ENCODE measurements at places on chromosomes 3 and 15.

DNA sequence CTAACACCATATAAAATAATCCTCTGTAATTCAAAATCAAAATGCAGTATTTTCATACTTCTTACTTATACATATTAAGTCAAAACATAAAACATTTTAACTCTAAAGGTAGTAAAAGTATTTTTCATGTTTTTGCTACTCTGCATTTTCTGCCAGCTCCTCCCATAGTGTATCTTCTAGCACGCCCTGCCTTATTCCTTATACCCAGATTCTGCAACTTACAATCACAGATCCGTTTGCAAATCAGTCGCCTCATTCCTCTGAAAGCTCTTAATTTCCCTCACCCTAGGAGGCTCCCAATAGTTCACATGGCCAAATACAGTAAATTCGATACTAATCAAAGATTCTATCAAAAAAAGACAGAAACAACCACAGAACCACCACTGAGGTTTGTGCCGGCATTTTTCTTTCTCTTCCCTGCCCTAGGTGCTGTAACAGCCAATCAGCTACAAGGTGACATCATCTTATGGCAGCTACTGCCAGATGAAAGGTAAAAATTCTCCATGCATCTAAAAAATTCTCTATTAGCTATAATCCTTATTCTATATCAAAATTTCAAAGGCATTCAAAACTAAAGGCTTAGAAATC is 72.9 kb downstream of the CLASP2 start:
- DNase-seq, result peak; percentile 6

DNA sequence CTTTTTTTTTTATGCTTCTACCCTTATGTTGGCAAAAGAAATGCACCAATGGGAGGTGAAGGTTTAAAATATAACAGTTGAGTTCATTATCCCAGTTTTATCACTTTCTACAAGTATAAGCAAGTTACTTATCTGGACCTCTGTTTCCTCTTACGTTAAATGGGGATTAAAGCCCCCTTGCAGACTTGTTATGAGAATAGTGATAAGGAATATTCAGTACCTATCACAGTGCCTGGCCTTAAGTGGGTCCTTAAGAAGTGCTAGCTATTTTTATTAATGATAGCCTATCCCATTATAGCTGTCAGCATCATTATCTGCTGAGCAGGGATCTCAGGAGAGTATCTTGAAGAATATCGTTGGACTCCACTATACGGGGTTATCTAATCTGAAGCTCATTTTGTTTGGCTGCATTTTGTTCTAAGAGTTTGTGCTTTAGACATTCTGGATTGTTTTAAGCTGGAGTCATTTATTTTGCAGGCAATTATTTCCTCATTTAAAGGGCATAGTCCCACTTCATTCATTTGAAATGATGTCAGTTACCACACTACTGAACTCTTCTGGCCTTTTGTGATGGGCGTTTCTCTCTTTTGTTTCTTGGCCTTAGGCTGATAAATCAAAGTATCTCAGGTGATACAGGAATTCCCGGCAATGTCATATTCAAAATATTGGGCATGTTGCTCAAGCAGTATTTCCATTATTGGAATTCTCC is 28.8 kb downstream of the RAB8B start:
- DNase-seq, result no peak

- no peak for DNase-seq
These were observed 440.7 kb upstream of the THBS1 start for GRCh38 chr15:39140060-39140604.

- DNase-seq, result no peak
These were observed 205.8 kb upstream of the IL12A start for GRCh38 chr3:159782724-159783421.

DNA sequence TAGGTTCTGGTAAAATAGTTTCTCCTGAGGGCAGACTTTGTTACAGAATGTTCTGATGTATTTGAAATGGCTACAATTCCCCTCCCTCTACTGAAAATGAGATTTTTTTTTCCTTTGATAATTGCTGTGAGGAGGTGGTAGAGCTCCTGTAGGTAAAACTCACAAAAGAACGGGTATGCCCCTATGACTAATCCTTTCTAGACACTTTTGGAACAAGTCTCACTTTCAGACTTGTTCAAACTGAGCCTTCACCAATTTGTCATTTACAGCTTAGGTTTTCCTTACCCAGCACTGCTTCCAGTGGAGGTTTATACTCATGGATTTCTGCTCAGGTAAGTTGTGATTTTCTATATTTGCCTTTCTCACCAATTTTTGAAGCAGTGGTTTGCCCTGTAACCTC is 115.6 kb downstream of the NLGN1 start:
- no peak for DNase-seq

GRCh38 chr3:190378240-190378891 is 9.6 kb upstream of the CLDN16 start:
- DNase-seq, result no peak

- DNase-seq, result no peak
These were observed 514.0 kb downstream of the OCA2 start for GRCh38 chr15:27585041-27585640.

GRCh38 chr15:88476635-88477060 is 9.1 kb downstream of the MRPS11 start:
- no peak for DNase-seq

GRCh38 chr3:47008234-47008796 is 28.8 kb downstream of the NBEAL2 start:
- no peak for DNase-seq

GRCh38 chr3:159650726-159651125 is 337.9 kb upstream of the IL12A start:
- no peak for DNase-seq

DNA sequence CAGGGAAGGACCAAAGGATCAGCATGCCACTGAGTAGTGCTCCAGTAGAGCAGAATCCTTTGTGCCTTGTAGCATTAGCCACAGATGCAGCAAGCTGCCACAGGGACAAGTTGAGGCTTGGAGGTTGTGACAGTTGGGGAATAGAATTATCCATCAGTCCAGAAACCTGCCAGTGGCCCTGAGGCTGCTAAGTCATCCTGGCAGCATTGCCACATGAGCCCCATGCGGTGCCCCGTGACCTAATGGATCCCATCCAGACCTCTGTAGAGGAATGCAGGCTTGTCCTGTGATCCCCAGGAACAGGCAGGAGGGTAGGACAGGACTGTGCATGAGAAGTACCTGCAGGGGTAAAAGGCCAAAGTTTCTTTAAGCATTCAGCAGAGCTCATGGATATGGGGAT is 51.7 kb downstream of the BOC start:
- no peak for DNase-seq

- DNase-seq, result no peak
These were observed 300.7 kb downstream of the TUSC7 start for GRCh38 chr3:117010318-117010717.

DNA sequence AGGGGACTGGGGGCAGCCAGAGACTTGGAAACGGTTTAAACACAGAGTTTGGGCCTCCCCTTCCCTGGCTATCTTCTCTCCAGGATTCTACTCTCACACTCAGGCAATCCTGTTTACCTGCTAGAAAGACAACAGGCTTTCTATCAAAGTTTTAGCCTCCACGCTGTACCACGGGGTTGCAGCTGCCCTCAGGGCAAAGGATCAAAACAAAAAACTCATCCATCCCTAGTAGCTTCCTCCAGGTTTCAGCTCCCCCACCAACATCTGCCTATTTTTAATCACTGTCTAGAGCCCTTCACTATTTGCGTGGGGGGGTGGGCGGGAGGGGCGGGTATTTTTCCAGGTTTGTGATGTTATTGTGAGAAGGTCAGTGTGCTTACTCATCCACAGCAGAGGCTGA is 286.8 kb upstream of the TRIM42 start:
- no peak for DNase-seq

DNA sequence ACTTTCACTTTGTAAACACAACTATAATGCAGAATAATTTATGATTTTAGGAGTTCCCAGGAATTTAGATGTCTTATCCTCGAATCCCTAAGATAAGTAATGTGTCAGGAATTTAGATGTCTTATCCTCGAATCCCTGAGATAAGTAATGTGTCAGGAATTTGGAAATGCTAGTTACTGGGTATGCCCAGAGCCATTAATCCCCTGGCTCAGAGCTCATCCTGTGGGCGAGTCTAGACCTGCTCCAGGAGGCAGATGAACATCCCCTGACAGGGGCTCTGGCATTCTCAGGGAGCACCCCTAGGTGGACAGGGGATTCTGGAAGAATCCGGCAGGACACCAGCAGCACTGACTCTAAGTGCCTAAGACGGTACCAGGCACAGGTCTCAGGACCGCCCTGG is 163.3 kb downstream of the ARRDC4 start:
- DNase-seq, result no peak

- DNase-seq, result no peak
These were observed 89.7 kb downstream of the LIPC start for GRCh38 chr15:58521293-58521991.

DNA sequence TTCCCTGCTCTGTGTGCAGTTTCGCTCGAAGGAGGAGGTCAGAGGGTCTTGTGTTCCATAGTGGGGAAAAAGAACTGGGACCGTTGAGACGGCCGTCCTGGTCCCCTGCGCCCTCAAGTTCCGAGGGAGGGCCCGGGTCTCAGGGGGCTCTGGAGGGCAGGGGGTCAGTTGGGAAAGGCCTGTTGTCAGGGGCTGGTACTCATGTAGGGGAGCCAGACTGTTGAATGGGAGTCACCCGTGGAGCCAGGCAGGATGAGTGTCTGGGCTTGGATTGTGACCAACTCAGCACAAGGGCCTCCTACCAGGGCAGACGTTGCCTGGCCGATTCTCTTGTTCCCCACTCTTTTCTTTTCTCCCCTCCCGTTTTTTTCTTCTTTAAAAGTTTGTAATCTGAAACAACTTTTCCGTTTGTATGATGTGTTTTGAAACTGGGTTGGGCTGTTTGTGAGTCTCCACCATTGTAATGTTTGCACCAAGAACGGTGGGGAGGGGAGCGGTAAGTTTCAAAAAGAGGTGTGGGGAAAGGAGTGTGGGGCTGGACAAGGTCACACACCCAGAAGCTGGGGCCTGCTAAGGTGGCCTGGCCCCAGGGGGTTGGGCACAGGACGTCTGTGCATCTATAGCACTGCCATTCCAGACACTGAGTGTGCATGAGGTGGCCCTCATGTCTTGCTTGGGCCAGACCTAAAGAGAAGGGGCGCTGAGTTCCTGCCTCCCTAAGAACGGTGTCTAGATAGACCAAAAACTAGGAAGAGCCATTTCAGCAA is 1.1 kb downstream of the CMTM7 start:
- no peak for DNase-seq

DNA sequence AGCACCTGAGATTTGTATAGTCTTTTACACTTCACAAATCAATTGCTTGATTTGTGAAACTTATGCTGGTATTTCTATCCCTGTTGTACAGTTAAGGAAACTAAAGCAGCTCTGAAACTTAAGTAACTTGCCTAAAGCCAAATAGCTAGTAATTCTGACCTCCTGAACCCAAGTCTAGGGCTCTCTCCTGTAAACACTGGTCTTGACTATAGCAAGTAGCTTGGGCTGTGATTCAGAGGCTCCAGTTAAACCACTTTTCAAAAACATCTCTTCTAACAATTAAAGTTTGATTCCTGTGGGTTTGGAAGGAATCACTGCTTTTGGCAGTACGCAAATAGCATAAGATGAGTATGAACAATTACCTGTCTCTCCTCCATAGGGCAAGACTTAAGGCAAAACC is 18.5 kb upstream of the CMTM8 start:
- no peak for DNase-seq

DNA sequence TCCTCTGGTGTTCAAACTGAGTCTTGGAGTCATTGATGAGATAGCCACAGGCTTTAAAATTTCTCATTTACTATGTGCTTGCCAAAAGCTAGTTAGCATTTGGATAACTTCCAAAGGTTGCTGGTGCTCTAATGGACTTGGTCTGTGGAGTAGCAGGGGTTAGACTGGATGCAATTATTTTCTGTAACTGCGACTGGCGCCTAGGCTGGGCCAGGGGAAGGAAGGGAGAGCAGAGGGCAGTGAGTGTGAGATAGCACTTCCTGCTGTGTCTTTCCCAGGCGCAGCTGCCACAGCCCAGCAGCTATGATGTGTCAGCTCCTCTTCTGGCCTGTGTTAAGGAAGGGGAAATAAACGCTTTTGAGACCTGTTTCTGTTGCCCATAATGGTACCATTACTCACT is 98.6 kb downstream of the MYRIP start:
- DNase-seq, result no peak

- DNase-seq, result no peak
These were observed 50.7 kb upstream of the POLR2M start for GRCh38 chr15:57655809-57656208.

GRCh38 chr3:137071104-137071503 is 113.3 kb downstream of the IL20RB start:
- DNase-seq, result no peak

DNA sequence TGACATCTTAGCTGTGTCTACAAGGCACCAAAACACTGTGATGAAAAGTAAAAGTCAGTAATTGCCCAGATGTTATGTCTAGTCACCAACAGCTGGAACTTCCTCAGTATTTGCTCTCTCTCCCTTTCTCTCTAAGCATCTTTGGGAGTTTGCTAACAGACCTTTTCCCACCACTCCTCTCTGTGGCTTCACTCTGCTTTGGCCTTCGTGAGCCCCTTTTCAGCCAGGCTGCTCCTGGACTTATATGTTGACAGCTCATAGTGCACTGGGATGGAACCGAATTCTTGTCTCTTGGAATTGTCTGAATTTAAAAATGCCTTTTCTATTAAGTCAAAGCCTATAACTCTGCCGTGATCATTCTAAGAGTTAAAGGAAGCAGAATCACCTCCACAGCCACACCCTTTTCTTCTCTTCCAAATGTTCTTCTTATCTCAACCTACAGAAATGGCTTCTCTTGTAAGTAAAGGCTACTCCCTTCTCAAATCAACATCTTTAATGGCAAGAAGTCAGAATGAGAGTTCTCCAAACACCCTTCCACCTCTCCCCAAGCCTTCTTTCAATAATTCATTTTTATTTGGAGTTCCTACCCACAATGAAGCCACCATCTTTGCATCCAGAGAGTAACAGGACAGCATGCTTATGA is 17.2 kb upstream of the FOXP1 start:
- DNase-seq, result no peak

DNA sequence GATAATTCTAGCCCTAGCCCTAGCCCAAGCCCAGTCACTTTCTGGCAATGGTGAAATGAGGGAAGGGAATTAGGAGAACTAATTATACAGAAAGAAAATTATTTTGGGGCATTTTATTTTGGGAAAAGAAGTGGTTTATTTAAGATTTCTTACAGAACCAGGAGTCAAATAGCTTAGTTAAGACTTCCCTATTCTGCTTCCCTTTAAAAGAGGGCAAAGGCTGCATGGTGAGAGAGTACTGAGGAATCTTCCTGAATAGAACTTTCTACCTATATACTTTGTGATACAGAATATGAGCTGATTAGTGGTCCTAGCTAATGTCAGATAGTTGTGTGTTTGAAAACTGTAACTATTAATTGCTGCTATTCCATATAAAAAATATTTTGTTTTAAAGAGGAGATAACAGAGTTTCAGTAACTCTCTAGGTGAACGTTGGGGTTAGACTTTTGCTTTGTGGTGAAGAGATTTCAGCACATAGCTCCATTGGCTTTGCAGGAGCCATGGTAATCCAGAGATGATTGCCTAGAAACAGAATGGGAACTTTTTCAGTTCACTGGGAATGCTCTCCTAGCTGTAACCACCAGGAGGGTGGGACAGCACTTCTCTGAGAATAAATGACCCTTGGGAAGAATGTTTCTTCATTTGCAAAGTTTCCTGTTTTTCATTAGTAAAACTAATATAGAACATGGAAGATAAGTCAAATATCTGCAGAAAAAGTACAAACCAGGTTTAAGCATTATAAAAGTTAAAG is 5.3 kb upstream of the GCSAM start:
- DNase-seq, result no peak

Data from stimulated activated CD4-positive, alpha-beta T cell treated with anti-CD3 and anti-CD28 coated beads, Interleukin-12 subunit alpha, Interleukin-12 subunit beta, amount 100 ng/mL, for 24 hours (primary cell).